ENCODE measurements at places on chromosomes 12 and 14.

GRCh38 chr14:73640796-73641365 is 3.9 kb upstream of the DNAL1 start:
- no peak overlapping the region for H3K27ac ChIP-seq
- H3K4me1 ChIP-seq = peaks cover 15% of the 10 kb centered on the region
- no peak overlapping the region for H3K4me3 ChIP-seq

GRCh38 chr14:105173901-105174894 is 5.6 kb upstream of the JAG2 start:
- H3K4me1 ChIP-seq = peaks cover 10% of the 10 kb centered on the region
- peaks cover 11% of the 10 kb centered on the region for H3K27me3 ChIP-seq
- no peaks in the 10 kb centered on the region for H3K36me3 ChIP-seq
- H3K27ac ChIP-seq = no peak overlapping the region
- DNase-seq = peak; percentile 54

GRCh38 chr12:69684466-69684865 is 14.6 kb downstream of the BEST3 start:
- no peak overlapping the region for H3K4me3 ChIP-seq
- no peak overlapping the region for H3K27ac ChIP-seq
- H3K36me3 ChIP-seq = no peaks in the 10 kb centered on the region
- peaks cover 14% of the 10 kb centered on the region for H3K27me3 ChIP-seq
- peaks cover 6% of the 10 kb centered on the region for H3K4me1 ChIP-seq

GRCh38 chr12:116332705-116333380 is 55.4 kb upstream of the MED13L start:
- H3K27ac ChIP-seq = no peak overlapping the region
- no peak for DNase-seq
- no peak overlapping the region for H3K4me3 ChIP-seq
- no peaks in the 10 kb centered on the region for H3K36me3 ChIP-seq

GRCh38 chr12:111431772-111432171 is 26.0 kb downstream of the SH2B3 start:
- peaks cover 29% of the 10 kb centered on the region for H3K36me3 ChIP-seq
- peaks cover 97% of the 10 kb centered on the region for H3K4me1 ChIP-seq
- peak overlapping the region; percentile 88 for H3K27ac ChIP-seq
- no peak for DNase-seq

GRCh38 chr12:117032593-117033381 is 66.4 kb downstream of the TESC start:
- H3K4me3 ChIP-seq = no peak overlapping the region
- no peak overlapping the region for H3K27ac ChIP-seq
- peaks cover 2% of the 10 kb centered on the region for H3K27me3 ChIP-seq
- H3K4me1 ChIP-seq = peaks cover 6% of the 10 kb centered on the region
- no peak for DNase-seq
- H3K36me3 ChIP-seq = peaks cover 3% of the 10 kb centered on the region

GRCh38 chr12:49983892-49984291 is 11.1 kb downstream of the AQP6 start:
- peaks cover 12% of the 10 kb centered on the region for H3K4me1 ChIP-seq
- H3K27me3 ChIP-seq = no peaks in the 10 kb centered on the region
- DNase-seq = no peak
- no peak overlapping the region for H3K4me3 ChIP-seq
- peaks cover 19% of the 10 kb centered on the region for H3K36me3 ChIP-seq

- H3K4me3 ChIP-seq = peak overlapping the region; percentile 45
- no peak overlapping the region for H3K27ac ChIP-seq
- H3K36me3 ChIP-seq = no peaks in the 10 kb centered on the region
- H3K4me1 ChIP-seq = peaks cover 4% of the 10 kb centered on the region
- DNase-seq = peak; percentile 84
Observed at GRCh38 chr14:103091041-103091882, 3.3 kb upstream of the EXOC3L4 start.

DNA sequence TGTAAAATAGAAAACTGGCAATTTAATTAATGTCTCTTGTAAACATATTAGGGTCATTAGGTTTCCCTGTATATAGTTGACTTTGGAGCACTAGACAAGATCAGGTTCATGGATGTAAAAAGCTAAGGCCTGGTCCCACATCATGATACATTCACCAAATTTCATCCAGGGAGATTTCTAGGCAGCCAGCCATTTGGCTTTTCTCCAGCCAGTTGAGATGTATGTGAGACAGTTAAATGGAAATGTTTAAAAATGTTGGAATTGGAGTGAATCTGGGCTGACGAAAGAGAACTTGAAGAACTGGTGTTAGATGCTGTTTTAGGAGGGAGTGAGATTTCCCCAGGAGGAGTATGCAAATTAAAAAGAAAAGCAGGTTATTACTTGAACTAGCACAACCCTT is 41.8 kb upstream of the CLEC14A start:
- no peak overlapping the region for H3K27ac ChIP-seq
- DNase-seq = no peak

DNA sequence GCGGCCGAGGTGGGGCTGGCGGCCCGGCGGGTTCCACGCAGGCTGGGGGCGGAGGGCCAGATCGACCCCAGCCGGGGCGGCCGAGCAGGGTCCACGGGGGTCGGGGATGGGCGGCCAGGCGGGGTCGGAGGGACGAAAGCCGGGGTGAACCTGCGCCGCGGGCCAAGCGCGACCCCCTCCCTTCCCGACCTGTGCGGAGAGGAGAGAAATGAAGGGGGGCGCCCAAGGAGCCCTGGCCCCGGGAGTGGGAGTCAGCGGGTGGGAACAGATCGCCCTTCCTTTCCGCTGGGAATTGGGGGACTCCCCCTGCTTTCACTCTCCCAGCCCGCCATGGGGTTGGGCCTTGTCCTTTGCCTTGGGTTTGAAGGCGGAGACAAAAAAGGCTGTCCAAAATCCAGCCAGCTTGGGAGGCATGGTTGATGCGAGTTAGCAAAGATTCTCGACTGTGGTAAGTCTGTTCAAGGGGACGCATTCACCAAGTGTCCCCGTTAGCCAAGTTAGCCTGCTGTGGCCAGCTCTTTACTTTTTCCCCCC is 559 bp upstream of the CKAP4 start:
- H3K4me1 ChIP-seq = peaks cover 25% of the 10 kb centered on the region
- peak overlapping the region; percentile 71 for H3K4me3 ChIP-seq
- H3K27me3 ChIP-seq = no peaks in the 10 kb centered on the region
- no peaks in the 10 kb centered on the region for H3K36me3 ChIP-seq
- peak overlapping the region; percentile 78 for H3K27ac ChIP-seq
- DNase-seq = peak; percentile 48

DNA sequence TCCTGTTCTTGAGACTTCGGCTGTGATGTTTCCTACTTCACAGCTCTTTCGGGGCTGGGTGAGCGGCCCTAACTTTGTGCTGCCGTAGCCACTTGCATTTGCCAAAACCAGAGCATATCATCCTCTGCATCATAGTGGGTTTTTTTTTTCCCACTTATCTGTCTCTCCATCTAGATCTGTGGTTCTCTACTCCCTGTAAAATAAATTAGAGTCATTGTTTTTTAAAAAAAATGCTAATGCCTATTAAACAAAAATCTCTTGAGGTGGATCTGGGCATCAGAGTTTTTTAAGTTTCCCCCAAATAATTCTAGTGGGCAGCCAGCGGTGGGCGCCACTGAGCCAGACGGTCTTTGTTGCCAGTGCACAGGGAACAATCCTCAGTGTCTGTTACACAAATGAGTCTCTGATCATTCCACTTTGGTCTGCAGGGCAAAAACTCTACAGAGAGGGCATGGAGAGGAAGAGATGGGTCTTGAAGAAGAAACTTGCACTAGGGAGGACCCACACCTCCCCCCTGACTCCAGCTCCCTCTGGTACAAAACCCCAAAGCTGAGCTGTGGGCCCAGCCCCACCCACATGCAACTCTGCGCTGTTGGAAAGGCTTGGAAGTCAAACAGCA is 62.4 kb upstream of the BCL2L14 start:
- peak; percentile 73 for DNase-seq
- H3K27me3 ChIP-seq = peaks cover 8% of the 10 kb centered on the region
- peaks cover 76% of the 10 kb centered on the region for H3K4me1 ChIP-seq
- H3K4me3 ChIP-seq = peak overlapping the region; percentile 74
- H3K36me3 ChIP-seq = peaks cover 9% of the 10 kb centered on the region
- H3K27ac ChIP-seq = peak overlapping the region; percentile 100

- H3K27ac ChIP-seq = peak overlapping the region; percentile 29
- peaks cover 49% of the 10 kb centered on the region for H3K4me1 ChIP-seq
- no peak overlapping the region for H3K4me3 ChIP-seq
Observed at GRCh38 chr12:116318576-116319232, 41.2 kb upstream of the MED13L start.

DNA sequence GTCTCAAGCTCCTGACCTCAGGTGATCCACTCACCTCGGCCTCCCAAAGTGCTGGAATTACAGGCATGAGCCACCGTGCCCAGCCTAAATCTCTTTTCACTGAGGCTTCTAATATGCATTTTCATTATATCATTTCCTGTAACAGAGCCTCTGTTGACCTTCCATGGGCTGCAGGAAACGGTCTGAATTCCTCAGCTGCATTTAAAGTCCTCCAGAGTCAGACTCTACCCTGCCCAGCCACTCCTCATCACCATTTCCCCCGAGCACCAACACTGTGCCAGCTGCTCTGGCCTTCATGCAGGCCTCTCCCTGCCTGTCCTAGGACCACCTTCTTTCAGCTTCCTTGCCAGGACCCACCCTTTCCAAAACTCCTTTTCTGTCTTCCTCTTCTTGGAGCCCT is 9.8 kb upstream of the NFKBIA start:
- H3K4me1 ChIP-seq = peaks cover 57% of the 10 kb centered on the region
- H3K36me3 ChIP-seq = peaks cover 3% of the 10 kb centered on the region
- peak overlapping the region; percentile 9 for H3K27ac ChIP-seq
- DNase-seq = no peak
- H3K27me3 ChIP-seq = peaks cover 3% of the 10 kb centered on the region
- no peak overlapping the region for H3K4me3 ChIP-seq

DNA sequence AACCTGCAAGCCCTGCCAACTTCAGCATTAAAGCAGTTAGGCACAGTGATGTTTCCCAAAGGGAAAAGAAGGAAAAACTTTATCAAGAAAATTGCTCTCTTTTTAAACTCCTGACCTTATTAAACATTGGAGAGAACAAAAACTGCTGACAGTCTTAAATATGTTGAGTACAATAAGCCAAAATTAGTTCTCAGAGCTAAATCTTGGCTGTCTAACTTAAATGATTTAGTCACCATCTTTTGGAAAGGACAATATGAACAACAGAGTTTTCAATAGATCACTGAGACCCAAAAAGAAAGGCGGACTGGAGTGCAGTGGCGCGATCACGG is 70.8 kb downstream of the DUSP6 start:
- H3K36me3 ChIP-seq = peaks cover 3% of the 10 kb centered on the region
- H3K4me1 ChIP-seq = peaks cover 30% of the 10 kb centered on the region
- no peaks in the 10 kb centered on the region for H3K27me3 ChIP-seq
- H3K4me3 ChIP-seq = no peak overlapping the region
- peak overlapping the region; percentile 47 for H3K27ac ChIP-seq

DNA sequence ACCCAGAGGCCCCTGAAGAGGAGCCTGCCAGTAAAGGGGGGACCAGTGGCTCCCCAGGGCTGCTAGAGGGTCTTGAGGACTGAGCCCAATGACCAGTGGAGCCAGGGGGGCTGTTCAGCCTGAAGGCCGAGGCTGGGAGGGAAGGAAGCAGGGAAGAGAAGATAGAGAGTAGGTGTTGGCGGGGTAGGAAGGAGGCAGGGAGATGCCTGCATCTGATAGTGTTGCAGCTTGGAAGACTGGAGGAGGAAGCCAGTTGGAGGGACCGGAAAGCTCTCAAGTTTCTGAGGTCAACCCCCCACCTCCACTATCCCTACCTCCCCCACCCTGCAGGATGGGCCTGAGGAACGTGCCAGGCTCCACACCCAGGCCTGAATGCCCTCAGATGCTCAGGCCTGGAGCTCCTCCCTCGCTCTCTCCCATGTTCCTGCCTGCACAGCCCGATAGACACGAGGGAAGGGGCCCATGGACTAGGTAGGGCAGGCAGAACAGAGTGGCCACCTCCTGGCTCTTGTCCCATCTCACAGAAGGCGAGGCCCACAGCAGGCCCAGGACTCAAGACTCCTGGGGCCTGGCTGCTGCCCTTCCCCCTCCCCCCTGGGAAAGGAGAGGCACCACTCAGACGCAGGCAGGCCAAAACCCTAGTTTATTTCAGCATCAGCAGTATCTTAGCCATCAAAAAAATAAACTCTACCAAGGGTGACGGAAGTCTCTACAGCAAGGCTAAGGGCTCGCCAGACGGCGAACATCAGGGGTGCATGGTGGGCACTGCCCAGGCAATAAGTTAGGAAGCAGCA is 3.4 kb downstream of the CKB start:
- no peaks in the 10 kb centered on the region for H3K36me3 ChIP-seq
- peaks cover 8% of the 10 kb centered on the region for H3K4me1 ChIP-seq
- peaks cover 14% of the 10 kb centered on the region for H3K27me3 ChIP-seq
- no peak overlapping the region for H3K27ac ChIP-seq

DNA sequence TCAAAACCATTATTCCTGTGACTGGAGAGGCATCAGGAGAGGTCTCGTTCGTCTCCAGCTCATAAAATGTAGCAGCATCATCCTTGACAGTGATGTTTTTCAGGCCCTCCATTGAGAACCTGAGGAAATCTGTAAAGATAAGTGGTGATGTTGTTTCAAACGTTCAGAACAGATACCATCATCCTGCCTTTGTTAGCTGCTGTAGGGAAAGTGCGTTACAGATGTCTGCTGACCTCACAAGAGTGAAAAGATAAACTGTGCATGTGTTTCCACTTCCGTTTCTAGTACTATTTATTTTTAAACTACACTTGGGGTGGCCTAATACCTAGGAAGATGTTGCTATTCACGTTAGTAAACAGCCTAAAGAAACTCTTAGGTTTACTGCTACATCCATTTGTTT is 28.4 kb downstream of the BCL2L14 start:
- H3K36me3 ChIP-seq = no peaks in the 10 kb centered on the region
- H3K4me1 ChIP-seq = no peaks in the 10 kb centered on the region
- no peaks in the 10 kb centered on the region for H3K27me3 ChIP-seq
- H3K4me3 ChIP-seq = no peak overlapping the region
- H3K27ac ChIP-seq = no peak overlapping the region

- peaks cover 24% of the 10 kb centered on the region for H3K27me3 ChIP-seq
- no peaks in the 10 kb centered on the region for H3K36me3 ChIP-seq
- no peak for DNase-seq
- no peak overlapping the region for H3K4me3 ChIP-seq
- H3K27ac ChIP-seq = no peak overlapping the region
Observed at GRCh38 chr12:52211716-52212585, 20.1 kb upstream of the KRT80 start.

- no peaks in the 10 kb centered on the region for H3K4me1 ChIP-seq
- H3K27me3 ChIP-seq = no peaks in the 10 kb centered on the region
- H3K36me3 ChIP-seq = no peaks in the 10 kb centered on the region
- no peak for DNase-seq
- H3K4me3 ChIP-seq = no peak overlapping the region
Observed at GRCh38 chr12:16385782-16386646, 38.6 kb downstream of the MGST1 start.

GRCh38 chr14:67260965-67261364 is 19.7 kb downstream of the PALS1 start:
- no peak for DNase-seq
- H3K36me3 ChIP-seq = no peaks in the 10 kb centered on the region
- H3K27ac ChIP-seq = no peak overlapping the region
- H3K4me3 ChIP-seq = no peak overlapping the region

DNA sequence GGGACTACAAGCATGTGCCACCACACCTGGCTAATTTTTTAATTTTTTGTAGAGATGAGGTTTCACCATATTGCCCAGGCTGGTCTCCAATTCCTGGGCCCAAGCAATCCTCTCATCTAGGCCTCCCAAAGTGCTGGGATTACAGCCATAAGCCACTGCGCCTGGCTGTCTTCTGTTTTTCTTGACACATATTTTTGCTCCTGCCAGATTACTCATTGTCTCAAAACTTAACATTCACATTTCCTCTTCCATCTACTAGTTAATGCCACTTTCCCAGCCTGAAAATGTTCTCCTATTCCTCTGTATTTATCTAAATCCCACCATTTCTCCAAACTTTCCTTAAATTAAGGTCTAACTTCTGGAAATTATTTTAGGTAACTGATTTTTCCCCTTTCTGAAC is 36.2 kb upstream of the KCNH3 start:
- no peaks in the 10 kb centered on the region for H3K27me3 ChIP-seq
- H3K4me3 ChIP-seq = no peak overlapping the region
- peaks cover 8% of the 10 kb centered on the region for H3K4me1 ChIP-seq
- H3K36me3 ChIP-seq = peaks cover 5% of the 10 kb centered on the region
- DNase-seq = no peak
- no peak overlapping the region for H3K27ac ChIP-seq
